ENCODE measurements at places on chromosomes 1 and 21.

- peak; percentile 81 for DNase-seq
Measured at GRCh38 chr21:34983680-34984086, 65.4 kb downstream of the RUNX1 start.

DNA sequence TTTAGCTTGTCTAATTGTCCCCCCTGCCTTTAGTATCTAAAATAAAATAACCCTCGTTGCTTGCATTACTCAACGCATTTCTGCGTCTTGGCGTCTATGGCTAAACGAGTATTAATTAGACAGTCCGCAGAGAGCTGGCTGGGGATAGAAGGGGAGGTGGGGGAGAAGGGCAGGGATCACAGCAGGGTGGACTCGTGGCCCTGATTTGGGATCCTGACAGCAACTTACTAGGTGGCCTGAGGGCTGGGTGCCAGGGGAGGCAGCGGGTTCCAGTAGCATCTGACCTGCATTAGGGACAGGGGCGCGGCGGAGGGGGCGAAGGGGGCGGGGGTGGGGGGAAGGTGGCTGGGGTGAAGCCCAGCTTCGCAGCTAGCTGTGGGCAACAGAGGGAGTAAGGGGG lies 1.1 kb upstream of the BACE2 start:
- DNase-seq, result no peak

GRCh38 chr1:219385787-219386427 lies 212.2 kb downstream of the LYPLAL1 start:
- DNase-seq, result peak; percentile 57

DNA sequence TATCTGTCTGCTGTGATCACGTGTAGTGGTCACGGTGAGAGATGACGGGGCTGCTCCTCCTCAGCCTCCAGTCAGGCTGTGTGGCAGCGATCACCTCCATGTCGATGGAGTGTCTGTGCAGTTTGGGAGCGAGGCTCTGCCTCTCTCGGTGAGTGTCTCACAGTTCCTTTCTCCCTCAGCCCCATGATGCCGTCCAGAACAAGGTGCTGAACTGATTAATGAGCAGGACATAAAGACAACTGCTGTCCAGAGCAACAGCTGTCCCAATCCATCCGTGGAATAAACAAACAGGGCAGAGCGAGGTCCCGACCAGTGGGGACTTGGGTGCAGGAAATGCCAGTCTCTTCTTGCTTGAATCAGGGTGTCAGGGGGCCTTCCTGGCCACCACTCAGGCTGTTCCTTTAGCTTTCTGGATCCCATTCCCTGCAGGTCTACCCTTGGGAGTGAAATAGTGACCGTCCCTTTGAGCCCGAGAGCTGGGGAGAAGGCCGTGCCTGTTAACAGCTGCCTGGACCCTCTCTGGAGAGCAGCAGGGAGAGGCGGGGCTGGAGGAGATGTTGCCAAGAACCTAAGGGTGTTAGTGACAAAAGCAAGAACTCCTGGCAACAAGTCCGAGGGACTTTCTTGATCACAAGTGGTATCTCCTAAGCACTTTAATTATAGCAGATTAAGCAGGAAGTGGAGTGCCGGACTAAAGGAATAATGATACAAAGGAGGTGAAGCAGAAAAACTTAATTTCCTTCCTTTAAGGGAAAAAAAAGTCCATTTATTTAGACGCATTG lies 443.9 kb downstream of the KIF26B start:
- DNase-seq, result no peak

GRCh38 chr1:208142590-208143382 lies 101.4 kb downstream of the PLXNA2 start:
- no peak for DNase-seq

DNA sequence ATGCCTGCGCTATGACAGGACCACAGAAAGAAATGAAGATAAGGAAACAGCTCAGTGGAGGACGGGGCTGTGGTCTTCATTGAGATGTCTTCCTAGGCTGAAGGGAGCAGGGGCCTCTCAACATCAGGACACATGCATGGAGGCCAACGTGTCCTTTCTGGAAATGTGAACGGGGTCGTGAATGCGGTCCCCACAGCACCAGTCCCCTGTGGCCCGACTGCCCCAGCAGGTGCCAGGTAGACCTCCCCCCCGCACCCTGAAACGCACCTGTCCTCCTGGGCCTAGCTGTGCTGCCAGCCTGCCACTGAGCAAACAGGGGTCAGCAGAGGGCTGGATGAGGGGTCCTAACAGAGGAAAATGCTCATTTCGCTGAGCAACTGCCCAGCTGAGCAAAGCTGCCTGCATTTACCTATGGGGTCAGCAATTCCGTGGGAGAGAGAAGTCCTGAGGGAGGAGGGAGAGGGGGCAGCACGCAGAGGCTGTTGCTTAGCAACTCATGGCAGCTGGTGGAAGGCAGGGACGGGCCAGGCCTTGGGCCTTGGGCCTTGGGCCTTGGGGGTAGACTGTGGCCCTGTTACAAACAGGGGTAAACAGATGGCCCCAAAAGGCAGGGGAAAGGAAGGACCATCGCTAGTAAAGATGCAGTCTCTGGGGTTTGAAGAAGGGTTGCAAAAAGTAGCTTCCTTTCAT lies 77.4 kb downstream of the NPHP4 start:
- DNase-seq, result no peak

DNA sequence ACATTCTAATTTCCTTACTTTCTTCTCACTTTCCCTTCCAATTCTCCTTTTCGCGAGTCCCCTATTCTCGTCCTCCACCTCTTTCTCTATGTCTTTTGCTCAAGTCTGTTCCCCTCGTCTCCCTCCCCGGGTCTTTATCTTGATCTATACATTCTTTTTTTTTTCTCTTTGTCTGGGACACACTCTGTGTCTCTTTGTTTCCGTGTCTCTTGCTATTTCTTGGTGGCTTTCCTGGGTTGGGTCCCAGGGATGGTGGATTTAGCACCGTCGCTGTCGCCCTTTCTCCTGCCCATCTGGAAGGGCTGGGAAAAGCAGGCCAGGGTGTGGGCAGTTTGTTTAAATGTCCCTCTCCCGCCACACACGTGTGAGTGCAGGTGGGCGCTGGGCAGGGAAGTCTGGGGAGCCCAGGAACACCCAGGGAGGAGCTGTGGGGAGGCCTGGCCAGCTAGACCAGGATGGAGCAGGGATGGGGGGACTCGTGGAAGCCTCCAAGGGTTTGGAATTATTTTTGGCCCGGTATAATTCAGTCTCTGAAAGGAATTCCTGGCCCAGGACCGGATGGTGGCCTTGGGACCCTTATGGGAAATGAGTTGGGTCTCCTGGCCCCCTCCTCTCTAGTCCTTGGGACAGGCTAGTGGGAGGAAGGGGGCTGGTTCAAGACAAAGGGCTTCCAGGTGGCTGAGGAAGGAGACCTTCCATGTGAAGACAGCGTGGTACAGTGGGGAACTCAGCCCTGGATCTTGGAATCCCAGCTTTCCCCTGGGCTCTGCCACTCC lies 9.5 kb upstream of the ID3 start:
- no peak for DNase-seq

DNA sequence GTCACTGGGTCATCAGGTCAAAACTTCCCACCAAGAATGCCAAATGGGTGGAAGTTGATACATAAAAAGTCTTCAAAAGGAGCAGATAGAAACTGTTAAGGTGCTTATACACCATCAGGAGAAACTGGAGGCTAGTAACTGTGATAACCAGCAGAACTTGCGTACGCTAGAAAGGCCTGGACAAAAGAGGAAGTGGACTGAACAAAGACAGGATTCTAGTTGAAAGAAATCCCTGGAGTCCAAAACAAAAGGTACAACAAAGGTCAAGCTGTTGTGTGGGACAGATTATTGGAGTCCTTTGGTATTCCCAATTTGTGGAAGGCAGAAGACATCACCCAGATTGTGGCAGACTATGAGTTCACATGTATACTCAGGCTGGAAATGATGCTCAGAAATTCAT lies 215.8 kb upstream of the PBX1 start:
- no peak for DNase-seq

- no peak for DNase-seq
Measured at GRCh38 chr1:154801234-154802011, 68.7 kb downstream of the KCNN3 start.

DNA sequence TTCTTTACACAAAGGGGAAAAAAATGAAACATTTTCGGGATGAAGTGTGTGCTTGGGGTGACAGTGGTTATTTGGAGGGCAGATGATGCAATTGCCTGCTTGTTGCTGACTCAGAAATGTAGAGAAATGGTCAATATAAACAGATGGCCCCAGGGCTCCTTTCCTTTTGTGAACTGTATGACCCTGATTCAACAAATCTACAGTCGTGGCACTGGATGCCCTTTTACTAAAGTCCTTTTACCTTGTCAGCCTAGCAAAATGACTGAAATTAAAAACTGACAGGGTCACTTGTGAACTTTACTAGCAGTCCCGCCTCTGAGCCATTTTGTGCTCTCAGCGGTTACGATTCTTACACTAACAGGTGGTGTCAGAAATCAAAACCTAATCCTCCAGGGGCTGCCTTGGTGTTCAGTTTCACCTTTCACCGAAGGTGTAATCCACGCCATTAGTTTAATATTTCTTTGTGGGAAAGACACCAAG lies 49.8 kb downstream of the GREM2 start:
- no peak for DNase-seq

DNA sequence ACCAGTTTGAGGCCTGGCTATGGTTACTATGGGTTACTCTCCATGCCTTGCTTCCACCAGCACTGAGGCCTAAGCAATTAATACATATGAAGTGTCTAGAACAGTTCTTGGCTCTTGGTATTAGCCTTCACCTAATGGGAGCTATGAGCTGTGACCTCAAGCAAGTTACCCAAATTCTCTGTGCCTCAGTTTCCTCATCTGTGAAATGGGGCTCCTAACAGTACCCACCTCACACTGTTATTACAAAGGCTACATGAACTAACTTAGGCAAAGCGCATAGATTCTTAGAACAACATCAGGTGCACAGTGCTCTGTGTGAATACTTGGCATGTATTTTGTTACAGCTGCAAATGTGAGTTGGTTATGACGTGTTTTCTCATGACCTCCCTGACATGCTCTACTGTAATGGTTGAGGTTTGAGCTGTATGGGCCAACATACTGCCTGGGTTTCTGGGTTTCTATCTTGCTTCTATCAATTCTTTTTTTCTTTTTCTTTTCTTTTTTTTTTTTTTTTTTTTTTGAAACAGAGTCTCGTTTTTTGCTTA lies 26.5 kb downstream of the CDCP2 start:
- no peak for DNase-seq

GRCh38 chr1:94522304-94522703 lies 19.3 kb downstream of the F3 start:
- no peak for DNase-seq

GRCh38 chr1:100352267-100353070 lies at the start of gene CDC14A:
TSS of gene CDC14A (plus strand) at chr1:100352506. CDS start at chr1:100352955, 449 bp downstream.
- DNase-seq, result peak; percentile 90

DNA sequence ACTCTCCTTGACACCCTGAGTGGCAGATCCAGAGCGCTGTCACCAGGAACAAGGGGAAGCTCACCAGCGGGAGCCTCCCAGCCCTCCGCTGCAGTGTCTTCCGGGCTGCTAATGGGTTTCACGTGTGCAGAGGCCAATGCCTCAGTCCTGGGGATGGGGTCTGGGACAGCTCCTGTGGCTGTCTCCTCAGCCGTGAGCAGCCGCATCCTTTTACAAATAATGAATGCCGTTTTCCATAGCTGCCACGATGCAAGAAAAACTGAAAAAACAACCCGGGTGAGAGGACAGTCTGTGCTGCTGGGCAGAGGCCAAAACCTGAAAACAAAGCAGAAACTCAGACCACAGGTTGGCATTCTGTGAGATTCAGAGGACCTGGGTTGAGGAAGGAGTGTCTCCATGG lies 212.2 kb upstream of the RAB4A start:
- DNase-seq, result no peak

DNA sequence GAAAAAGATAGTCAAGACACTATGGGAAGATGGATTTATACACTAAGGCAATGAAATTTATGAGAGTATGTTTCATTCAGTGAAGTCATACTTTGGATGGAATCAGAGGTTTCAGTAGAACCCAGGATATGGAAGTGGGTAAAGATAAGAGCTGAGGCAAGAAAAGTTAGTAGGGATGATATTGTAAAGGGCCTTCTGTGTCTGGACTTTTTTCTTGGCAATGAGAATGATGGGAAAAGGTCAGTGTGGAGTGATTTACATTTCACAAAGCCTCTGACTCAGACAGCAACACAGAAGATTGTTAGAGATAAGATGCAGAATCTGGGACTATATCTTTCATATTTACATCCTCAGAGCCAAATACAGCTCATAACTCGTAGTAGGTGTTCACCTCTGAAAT lies 32.1 kb downstream of the SH3BGR start:
- DNase-seq, result no peak

- no peak for DNase-seq
Measured at GRCh38 chr1:238458899-238459298, 568.2 kb upstream of the ZP4 start.

DNA sequence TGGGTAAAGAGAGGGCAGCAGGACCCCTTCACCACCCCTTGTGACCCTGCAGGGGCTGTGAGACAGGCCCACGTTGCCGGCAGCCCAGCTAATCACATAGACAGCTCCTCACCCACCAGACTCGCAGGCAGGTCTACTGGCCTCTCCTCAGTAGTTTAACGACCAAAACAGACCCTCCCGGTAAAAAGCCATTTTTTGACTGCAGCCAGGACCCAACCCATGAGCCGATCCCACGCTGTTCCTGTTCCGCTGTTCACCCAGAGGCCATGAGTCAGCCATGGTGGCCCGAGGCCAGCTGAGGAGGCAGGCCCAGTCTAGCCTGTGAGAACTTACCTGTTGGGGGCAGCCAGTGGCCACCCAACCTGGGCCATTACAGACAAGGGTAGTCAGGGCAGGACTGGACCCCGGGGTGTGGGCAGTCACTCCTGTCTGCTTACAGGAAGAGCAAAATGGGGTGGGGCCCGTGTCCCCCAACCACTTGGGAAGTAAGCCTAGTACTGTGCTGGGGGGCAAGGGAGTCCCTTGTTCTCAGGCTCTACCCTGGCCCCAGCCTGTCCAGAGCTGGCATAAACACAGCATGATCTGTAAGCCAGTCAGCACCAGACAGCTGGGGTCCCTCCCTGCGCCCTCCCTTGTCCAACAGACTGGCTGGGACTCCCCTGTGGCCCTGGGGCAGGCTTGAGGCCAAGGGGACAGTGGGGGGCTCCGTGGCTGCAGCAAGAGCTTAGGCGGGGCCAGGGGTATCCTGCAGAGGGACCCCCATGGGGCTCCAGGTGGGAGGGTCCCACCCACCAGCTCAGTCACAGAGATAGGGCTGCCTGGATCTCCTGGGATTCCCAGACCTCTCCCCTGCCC lies 61.9 kb downstream of the WNT9A start:
- peak; percentile 65 for DNase-seq

DNA sequence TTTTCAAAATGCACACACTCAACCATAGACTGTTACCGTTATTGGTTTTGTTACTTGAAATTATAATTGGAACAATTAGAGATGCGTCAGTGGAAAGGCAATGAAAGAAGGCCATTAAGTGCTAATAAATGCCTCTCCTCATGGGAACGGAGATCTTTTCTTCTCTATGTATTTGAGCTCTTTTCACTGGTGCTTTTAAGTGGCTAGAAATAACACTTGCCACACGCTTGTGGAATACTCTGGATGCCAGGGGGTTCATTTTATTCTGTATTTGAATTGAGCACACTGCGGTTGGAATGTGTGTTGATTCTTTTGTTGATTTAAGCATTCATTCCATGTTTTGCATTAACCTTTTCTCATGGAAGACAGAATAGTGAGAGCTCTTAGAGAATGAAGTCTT lies 68.4 kb downstream of the DNM3 start:
- DNase-seq, result no peak

GRCh38 chr21:44475266-44475845 lies 20.0 kb downstream of the LRRC3 start:
- DNase-seq, result no peak
